ENCODE measurements at places on chromosomes 11 and 22. TPM values are rescaled to one million over a fixed set of nuclear protein-coding genes. Genes with fewer than 3 reads are reported as not detected.
A peak's percentile ranks its signal among the peaks of the same experiment; 100 is the strongest.

Gene MMP8
- total RNA-seq = 0.16 TPM

Gene MB
- total RNA-seq = not detected

Gene TREH
- total RNA-seq = 1.0 TPM

Gene RHOD
- total RNA-seq = 20.9 TPM

- peaks cover 3% of the 10 kb centered on the region for H3K4me1 ChIP-seq
- H3K4me3 ChIP-seq = no peak overlapping the region
- no peak overlapping the region for H3K27ac ChIP-seq
- H3K27me3 ChIP-seq = no peaks in the 10 kb centered on the region
- DNase-seq = no peak
Measured at GRCh38 chr11:73423506-73423905, 47.3 kb downstream of the RELT start.

- H3K27ac ChIP-seq = peak overlapping the region; percentile 41
- no peak overlapping the region for H3K4me3 ChIP-seq
- H3K36me3 ChIP-seq = no peaks in the 10 kb centered on the region
- DNase-seq = peak; percentile 96
- H3K4me1 ChIP-seq = peaks cover 7% of the 10 kb centered on the region
Measured at GRCh38 chr22:29871684-29872083, 11.3 kb upstream of the MTMR3 start.

DNA sequence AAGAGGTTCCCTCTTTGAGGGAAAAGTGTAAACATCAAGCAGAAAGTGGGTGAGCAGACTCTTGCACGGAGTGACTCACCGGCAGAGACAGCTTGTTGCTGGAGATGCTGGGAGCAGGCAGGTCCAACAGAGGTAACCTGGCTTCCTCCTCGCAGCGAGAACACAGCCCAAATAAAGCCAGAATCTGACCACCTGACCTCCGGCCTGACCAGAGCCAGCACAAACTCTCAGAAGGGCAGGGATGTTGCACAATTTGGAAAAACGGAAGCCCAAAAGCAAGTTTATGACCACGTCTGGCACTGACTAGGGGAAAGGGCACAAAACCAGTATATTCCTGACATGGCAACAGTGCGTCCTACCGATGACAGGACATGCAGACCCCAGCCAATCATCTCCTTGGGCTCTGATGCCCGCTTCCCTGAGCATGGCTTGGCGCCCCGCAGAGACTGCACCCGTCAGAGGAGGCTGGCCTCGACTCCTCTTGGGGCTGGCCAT is 5.4 kb downstream of the SMCO4 start:
- no peak for DNase-seq
- H3K36me3 ChIP-seq = no peaks in the 10 kb centered on the region
- H3K27ac ChIP-seq = no peak overlapping the region
- no peaks in the 10 kb centered on the region for H3K4me1 ChIP-seq
- no peaks in the 10 kb centered on the region for H3K27me3 ChIP-seq

DNA sequence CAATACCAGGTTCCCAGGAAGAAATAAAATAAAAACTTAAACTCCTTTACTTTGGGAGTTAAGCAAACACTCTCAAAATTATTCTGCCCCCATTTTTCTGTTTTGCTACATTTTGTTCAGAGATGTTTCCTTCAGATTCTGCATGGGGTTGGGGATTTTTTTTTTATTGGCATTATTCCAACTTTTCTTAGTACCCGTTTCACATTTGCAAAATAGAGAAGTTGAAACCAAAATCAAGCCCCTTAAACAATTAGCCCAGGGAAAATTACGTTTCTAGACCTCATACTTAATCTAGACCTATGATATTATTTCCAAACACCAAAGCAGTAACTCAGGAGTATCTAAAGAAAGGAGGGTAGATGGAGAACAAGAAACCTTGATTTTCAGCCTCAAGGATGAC is 20.6 kb upstream of the MS4A7 start:
- H3K27ac ChIP-seq = no peak overlapping the region
- H3K27me3 ChIP-seq = no peaks in the 10 kb centered on the region
- H3K36me3 ChIP-seq = no peaks in the 10 kb centered on the region

GRCh38 chr22:44550711-44551491 is 52.9 kb upstream of the RTL6 start:
- no peak overlapping the region for H3K4me3 ChIP-seq
- H3K4me1 ChIP-seq = no peaks in the 10 kb centered on the region
- DNase-seq = peak; percentile 40
- H3K27ac ChIP-seq = no peak overlapping the region
- no peaks in the 10 kb centered on the region for H3K27me3 ChIP-seq

Measured in kidney (tissue), 22 donors.